Heart right ventricle (tissue), 16 donors: ENCODE measurements at places on chromosomes 2 and 18. TPM values are rescaled to one million over a fixed set of nuclear protein-coding genes. Genes with fewer than 3 reads are reported as not detected.

Gene TLX2
- total RNA-seq = not detected

DNA sequence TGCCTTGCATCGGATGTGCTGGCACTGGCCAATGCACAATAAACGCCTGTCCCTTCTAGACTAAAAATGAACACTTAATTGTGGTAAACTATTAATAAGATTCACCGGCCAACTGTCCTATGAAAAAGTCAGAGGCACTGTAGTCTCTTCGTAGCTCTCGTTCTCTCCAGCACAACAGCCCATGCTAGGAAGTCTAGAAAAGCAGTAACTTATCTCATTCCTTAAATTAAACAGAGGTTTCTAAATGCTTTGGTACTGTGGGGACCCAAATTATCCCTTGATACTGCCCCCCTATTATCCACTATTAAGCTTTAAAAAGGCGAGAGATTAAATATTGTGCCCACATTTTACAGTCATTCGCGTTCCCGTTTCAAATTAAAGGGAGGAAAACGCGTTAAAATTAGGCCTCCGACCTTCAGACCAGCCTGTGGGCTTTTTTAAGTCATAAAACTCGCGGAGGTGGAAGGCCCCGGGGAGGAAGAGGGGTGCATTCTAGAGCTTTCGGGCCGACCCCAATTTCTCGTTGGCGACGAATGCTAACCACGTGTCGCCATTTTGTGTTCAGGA lies 1.5 kb upstream of the PCBP1 start:
- no peak for DNase-seq

DNA sequence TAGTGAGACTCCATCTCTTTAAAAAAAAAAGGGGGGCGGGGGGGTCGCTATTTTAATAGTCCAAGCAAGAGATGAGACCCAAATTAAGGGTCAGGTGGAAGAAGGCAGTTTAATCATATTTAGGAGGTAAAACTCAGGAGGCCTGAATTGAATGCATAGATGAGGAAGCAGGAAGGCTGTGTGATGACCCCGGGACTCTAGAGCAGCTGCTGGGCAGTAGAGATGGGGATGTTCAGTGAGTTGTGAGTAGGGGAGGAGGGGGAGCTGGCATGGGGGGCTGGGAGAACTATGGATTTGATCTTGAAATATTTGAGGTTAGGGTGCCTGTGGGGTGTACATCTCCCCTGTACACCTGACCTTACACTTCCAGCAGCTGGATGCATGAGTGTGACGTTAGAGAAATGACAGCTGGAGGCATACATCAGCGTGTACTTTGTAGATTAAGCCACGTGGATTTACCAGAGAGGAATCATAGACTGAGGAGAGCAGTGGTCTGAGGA lies 41.0 kb downstream of the GALM start:
- no peak for DNase-seq

- DNase-seq = no peak
Measured at GRCh38 chr2:239257511-239257937, 143.3 kb downstream of the HDAC4 start.

GRCh38 chr2:129929321-129930290 lies 49.9 kb upstream of the RAB6C start:
- DNase-seq = peak; percentile 51

- DNase-seq = no peak
Measured at GRCh38 chr18:25181581-25181980, 170.4 kb downstream of the ZNF521 start.

- no peak for DNase-seq
Measured at GRCh38 chr2:238004077-238004830, 37.4 kb downstream of the UBE2F start.

DNA sequence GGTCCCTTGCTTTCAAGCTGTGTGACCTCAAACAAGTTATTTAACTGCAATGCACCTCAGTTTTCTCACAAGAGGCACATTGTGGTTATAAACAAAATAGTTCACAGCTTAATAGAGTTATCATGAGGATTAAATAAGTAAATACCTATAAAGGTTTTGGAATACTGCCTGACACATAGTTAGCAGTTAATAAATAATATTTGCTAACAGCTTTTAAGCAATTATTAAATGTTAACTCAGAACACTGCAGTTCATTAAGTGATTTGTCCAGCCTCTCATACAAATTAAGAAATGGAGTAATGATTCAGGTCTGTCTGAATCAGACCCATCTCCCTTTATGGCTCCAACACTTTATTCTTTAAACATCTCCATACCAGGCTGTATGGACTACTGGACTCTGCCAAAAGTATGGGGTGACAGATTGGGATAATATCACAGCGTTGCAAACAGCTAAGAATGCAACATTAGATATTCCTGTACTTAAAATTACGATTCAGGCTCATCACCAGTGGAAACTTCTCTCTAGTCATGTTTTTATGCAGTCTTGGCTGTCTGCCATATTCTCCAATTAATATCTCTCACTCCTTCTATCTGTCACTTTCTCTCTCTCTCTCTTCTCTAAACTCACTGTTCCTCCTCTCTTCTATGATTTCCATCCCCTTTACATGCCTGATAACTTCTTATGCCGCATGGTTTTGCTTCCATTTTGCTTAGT lies 370.6 kb upstream of the UBE2E3 start:
- no peak for DNase-seq
